Left kidney (tissue), 8 donors: ENCODE measurements at places on chromosomes 11 and 22. TPM values are rescaled to one million over a fixed set of nuclear protein-coding genes. Genes with fewer than 3 reads are reported as not detected.

Gene BAD
- 37.9 TPM for polyA plus RNA-seq

Gene C11orf42
- 0.91 TPM for polyA plus RNA-seq

Gene GGTLC2
- polyA plus RNA-seq = not detected

Gene MMP11
- polyA plus RNA-seq = 13.3 TPM

Gene CHADL
- polyA plus RNA-seq = 2.7 TPM

Gene OR4A16
- polyA plus RNA-seq = not detected

Gene MMP12
- polyA plus RNA-seq = 4.4 TPM

Gene DRD4
- 1.1 TPM for polyA plus RNA-seq

Gene MAPK8IP2
- 0.83 TPM for polyA plus RNA-seq

Gene MAFF
- polyA plus RNA-seq = 2.2 TPM

Gene ZBTB16
- polyA plus RNA-seq = 0.93 TPM

Gene SCGB2A2
- not detected for polyA plus RNA-seq

Gene NDUFV1
- 209 TPM for polyA plus RNA-seq

Gene ZNRF3
- polyA plus RNA-seq = 30.5 TPM
